Left lung (tissue), 14 donors: ENCODE measurements at places on chromosomes 4 and X. TPM values are rescaled to one million over a fixed set of nuclear protein-coding genes. Genes with fewer than 3 reads are reported as not detected.

- no peak for DNase-seq
These were observed 8.3 kb downstream of the GAB3 start for GRCh38 chrX:154742613-154743012.

HOPX gene
- polyA plus RNA-seq, result 28.2 TPM

DDX60 gene
- polyA plus RNA-seq, result 20.0 TPM

GRCh38 chr4:185096032-185096653, 46.9 kb upstream of the SLC25A4 start:
- DNase-seq, result no peak

TMEM150C gene
- polyA plus RNA-seq, result 18.6 TPM

FAM47A gene
- not detected for polyA plus RNA-seq
